ENCODE measurements at places on chromosomes 6 and 20.

DNA sequence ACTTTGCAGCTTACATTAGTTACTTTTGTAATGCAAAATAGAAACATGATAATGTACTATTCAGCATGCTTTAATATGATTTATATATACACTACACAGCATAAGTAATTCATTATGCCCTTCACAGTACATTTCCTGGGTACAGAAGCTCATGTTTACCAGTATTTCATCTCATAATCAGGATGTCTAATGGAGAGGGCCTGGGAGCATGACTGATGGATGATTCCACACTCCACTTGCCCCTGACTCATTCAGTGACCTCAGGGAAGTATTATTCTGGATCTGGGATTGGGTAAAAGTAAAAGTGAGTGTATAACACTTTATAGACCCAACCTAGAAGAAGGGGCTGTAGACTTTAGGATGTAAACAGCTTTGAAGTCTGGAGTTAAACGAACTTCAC, 31.4 kb upstream of the BACH2 start:
- no peaks in the 10 kb centered on the region for H3K4me1 ChIP-seq
- DNase-seq = no peak
- H3K27ac ChIP-seq = no peak overlapping the region
- no peaks in the 10 kb centered on the region for H3K27me3 ChIP-seq
- no peaks in the 10 kb centered on the region for H3K36me3 ChIP-seq

DNA sequence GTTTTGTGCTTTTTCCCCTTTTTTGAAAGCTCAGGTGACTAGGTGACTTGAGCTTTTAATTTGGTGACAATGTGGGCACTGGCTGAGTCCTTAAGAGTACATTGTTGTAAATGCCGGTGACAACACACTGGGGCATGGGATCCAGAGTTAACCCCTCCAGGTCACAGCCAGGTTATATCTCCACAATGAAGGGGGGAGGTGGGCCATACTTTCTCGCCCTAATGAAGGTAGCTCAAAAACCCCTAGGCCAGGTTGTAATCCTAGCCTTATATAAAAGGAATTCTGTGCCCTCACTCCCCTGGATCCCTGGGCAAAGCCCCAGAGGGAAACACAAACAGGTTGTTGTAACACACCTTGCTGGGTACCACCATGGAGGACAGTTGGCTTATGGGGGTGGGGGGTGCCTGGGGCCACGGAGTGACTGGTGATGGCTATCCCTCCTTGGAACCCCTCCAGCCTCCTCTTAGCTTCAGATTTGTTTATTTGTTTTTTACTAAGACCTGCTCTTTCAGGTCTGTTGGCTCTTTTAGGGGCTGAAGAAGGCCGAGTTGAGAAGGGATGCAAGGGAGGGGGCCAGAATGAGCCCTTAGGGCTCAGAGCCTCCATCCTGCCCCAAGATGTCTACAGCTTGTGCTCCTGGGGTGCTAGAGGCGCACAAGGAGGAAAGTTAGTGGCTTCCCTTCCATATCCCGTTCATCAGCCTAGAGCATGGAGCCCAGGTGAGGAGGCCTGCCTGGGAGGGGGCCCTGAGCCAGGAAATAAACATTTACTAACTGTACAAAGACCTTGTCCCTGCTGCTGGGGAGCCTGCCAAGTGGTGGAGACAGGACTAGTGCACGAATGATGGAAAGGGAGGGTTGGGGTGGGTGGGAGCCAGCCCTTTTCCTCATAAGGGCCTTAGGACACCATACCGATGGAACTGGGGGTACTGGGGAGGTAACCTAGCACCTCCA, 2.2 kb upstream of the VEGFA start:
- no peak overlapping the region for H3K27ac ChIP-seq
- H3K4me3 ChIP-seq = no peak overlapping the region
- peaks cover 13% of the 10 kb centered on the region for H3K4me1 ChIP-seq
- H3K27me3 ChIP-seq = no peaks in the 10 kb centered on the region

DNA sequence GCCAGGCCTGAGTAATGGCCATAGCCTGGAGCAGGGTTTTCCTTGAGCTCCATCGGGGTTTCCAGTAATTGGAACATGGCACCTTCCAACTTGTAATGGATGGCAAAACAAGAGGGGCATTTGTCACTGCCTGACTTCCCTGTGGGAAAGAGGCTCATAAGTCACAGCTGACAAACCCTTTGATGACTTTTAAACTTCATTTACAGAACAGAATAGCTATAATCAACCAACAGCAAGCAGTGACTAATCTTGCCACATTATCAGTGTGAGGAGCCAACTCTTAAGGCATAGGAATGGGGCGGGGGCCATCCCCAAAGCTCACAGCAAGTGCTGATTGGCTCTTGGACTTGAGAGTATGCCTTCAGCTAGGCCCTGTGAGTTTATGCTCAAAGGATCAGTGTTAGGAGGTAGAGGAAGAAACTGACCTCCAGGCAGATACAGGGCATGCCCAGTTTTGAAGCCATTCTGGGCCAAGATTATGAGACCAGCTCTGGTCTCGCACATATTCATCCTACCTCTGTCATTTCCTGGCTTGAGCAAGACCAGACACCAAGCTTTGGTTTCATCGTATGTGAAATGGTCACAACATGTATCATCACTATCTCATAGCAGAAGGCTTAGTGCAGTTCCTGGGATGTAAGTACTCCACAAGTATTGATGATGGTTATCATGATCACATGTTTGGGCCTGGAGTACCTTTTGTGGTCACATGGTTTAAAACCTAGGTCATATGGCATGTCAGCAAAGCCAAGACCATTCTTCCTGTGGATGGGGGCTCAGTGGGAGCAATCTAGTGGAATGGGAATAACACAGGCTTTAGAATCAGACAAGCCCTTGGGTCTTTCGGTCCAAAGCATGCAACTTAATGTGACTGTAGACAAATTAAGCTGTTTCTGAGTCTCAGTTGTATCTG, 49.2 kb downstream of the EIF2S2 start:
- peaks cover 3% of the 10 kb centered on the region for H3K4me1 ChIP-seq
- no peak overlapping the region for H3K4me3 ChIP-seq
- DNase-seq = no peak

DNA sequence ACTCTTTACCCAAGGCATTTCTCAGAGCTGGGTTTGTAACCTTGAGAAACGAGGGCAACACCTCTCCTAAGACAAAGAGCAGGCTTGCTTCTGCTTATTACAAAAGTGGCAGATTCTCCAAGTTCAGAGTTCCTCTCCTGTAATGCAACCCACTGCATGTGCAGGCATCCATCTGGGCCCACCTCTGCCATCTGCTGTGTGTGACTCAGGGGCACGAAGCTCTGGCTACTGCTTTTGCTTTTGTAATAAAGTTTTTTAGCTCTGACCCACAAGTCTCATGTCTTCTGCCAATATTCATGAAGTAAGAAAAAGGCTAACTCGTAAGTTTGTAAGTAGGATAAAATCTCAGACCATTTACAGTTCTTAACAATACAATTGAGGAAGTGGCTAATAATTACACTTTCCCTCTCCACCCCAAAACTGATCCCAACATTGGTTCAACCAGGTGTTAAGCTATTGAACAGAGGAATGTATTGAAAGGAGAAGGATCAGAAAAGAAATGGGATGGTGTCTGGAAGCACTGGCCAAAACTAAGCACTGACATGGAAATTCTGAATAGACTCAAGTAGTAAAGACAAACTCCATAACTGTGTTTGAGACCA, 51.7 kb upstream of the SMLR1 start:
- H3K27ac ChIP-seq = no peak overlapping the region
- H3K36me3 ChIP-seq = no peaks in the 10 kb centered on the region
- peaks cover 4% of the 10 kb centered on the region for H3K4me1 ChIP-seq
- DNase-seq = no peak

DNA sequence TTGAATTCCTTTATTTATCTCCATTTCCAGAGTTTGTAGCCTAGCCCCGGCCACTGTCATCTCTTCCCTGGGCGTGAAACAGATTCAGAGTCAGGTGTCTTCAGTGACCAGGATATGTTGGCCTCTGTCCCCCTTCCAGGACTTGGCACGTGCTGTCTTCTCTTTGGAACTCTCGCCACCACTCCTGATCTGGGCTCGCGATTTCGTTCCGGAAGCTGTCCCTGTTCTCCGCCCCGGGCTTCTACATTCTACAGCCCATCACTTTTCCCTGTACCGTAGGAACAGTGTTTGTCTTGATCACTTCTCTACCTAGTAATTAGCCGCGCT, 739 bp downstream of the GSS start:
- no peaks in the 10 kb centered on the region for H3K36me3 ChIP-seq
- H3K4me3 ChIP-seq = peak overlapping the region; percentile 63
- no peak for DNase-seq
- H3K27me3 ChIP-seq = no peaks in the 10 kb centered on the region

DNA sequence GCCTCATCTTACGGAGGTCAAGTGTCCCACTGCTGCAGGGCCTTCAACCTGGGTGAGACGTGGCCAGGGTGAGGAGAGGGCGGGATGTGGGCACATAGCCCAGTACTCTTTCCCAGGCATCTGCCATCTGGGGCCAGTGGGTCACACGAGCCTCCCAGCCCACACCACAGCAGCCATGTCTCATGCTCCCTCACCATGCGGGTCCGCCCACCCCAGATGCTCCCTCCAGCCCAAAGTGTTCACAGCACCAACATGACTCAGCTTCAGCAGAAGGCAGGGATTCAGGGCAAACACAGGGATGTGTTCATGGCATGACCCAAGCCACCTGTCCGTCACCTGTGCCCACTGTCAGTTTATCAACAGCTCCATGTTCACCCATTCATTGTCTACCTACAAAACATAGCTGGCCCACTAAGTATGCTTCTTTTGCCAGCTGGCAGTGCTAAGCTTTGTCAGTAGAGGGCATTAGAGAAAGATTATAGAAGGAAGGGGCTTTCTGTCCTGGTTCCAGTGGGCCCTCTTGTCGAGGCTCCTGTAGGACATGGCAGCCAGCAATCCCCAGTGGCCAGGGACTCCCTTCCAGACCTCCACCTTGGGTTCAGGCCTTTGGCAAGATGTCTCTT, 109.2 kb downstream of the FOXF2 start:
- H3K4me3 ChIP-seq = no peak overlapping the region
- H3K27me3 ChIP-seq = no peaks in the 10 kb centered on the region

Data from tibial artery (tissue), 4 donors.